ENCODE measurements at places on chromosomes 16 and 17. TPM values are rescaled to one million over a fixed set of nuclear protein-coding genes. Genes with fewer than 3 reads are reported as not detected.

Gene IGF2BP1
- total RNA-seq: not detected

Gene SLC52A1
- not detected for total RNA-seq

Gene KRT40
- not detected for total RNA-seq

Gene PHKG2
- total RNA-seq: 13.5 TPM

Gene CA4
- total RNA-seq: 11.8 TPM

Gene KRT33B
- not detected for total RNA-seq

Gene SSTR5
- total RNA-seq: 0.32 TPM

Gene ITGB3
- total RNA-seq: 3.9 TPM

Gene CX3CL1
- total RNA-seq: 10.9 TPM
